OCI-M1 (cell line): ENCODE measurements at places on chromosomes 13 and 19.

DNA sequence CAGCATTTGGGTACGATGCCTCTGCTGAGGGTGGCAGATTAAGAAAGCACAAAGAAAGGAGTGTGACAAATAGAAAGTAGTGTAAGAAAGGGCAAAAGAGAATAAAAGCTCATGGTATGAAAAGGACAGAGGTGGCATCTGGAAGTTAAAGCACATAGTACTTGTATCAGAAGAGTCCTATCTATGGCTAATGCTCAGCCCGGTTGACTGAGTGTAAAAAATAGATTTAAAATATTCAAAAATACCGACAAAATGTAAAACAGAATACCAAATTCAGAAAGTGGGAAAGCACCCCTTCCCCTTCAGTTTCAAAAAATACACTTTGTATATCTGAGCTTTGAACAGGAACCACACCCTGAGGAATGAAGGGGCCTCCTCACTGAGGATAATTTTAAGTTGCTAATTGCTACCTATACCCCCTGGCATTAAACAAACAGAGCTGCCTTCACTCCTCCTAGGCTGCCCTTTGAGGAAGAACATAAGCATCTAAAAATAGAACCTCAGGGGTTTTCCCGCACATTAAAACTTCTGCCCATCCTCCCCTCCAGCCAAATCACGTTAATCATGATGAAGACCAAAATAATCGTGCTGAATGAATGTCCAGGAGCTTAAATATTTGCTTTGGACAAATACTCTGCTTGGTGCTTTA is 43.3 kb downstream of the DLEU7 start:
- no peak for DNase-seq

GRCh38 chr19:34096020-34096915 is 76.0 kb upstream of the LSM14A start:
- DNase-seq: peak; percentile 87

- DNase-seq: no peak
Observed at GRCh38 chr13:108924134-108924533, 294.7 kb downstream of the MYO16 start.

DNA sequence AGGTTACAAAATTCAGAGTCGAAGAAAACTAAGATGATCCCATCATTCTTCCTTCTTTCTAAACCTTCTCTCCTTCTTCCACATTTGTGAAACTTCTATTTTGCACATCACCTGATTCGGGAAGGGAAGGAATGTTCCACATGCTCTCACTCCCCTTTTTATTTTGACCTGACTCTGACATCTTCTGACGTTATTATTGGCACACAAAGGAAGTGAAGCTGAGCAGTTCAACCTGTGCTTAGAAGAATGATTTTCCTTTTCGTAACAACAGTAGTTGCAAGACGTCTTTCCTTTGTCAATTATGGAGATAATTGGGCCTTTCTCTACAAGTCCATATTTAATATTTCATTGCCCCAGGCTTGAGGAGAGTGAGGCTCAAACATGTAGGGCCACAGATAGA is 18.0 kb downstream of the FAM124A start:
- no peak for DNase-seq

DNA sequence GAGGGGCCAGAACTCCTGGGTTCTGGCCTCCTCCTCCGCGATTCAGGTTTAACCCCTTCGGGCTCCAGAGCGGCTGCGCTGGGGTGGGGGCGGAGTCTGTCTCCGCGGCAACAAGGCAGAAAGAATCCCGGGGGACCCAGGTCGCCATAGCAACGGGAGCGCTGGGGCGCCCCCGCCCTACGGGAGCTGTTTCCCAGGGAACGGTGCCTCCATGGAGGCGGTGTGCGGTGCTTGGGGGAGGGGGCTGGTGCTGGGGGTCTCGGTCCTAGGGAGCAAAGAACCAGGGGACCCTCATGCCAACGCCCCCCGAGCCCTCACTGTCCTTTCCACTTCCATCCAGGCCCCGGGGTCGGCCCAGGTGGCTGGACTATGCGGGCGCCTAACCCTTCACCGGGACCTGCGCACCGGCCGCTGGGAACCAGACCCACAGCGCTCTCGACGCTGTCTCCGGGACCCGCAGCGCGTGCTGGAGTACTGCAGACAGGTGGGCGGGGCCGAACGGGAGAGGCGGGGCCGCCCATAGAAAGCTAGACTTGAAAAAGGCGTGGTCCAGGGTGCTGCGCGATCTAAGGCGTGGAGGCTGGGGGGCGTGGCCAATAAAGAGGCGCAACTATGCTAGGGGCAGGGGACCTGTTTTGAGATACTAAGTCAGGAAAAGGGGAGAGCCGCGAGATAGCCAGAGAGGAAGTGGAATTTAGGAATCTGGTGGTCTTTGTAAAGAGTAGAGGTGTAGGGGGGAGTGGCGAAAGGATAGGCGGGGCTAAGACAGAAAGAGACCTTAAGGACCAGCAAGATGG is 1.2 kb downstream of the APLP1 start:
- DNase-seq: peak; percentile 92

DNA sequence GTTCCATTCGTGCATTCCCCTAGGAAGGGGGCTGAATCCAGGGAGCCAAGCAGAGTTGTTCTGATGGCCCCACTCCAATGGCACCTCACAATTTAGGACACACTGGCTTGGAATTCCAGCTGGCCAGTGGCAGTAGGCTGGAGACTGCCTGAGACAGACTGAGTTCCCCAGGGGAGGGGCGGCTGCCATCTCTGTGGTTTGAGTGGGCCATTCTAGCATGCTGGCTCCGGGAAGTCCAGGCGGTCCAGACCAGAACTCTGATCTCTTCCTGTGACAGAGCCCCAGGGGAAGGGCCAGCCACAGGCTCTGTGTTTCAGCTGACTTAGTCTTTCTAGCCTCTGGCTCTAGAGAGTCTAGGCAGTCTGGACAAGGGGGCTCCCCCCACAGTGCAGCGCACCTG is 29.5 kb upstream of the SLC7A1 start:
- DNase-seq: no peak

DNA sequence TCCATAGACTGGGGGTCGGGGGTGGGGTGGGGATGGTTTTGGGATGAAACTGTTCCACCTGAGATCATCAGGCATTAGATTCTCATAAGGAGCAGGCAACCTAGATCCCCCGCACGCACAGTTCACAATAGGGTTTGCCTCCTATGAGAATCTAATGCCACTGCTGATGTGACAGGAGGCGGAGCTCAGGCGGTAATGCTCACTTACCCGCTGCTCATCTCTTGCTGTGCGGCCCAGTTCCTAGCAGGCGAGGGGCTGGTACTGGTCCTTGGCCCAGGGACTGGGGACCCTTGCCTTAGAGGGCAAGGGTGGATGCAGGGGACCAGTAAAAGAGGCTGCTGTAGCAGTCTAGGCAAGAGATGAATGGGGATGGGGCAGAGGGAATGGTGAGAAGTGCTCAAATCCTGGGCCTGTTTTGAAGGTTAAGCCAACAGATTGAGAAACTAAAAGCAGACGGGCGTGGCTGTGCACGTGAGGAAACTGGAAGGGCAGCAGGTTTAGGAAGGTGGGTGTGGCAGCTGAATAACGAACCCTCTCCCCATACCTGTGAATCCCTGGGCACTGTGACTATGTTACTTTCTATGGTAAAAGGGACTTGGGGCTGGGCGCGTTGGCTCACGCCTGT is 1.5 kb upstream of the ERICH4 start:
- no peak for DNase-seq

- DNase-seq: no peak
Observed at GRCh38 chr13:27541386-27541785, 78.9 kb downstream of the LNX2 start.

- no peak for DNase-seq
Observed at GRCh38 chr13:63088226-63088625, 1672.6 kb upstream of the PCDH20 start.

DNA sequence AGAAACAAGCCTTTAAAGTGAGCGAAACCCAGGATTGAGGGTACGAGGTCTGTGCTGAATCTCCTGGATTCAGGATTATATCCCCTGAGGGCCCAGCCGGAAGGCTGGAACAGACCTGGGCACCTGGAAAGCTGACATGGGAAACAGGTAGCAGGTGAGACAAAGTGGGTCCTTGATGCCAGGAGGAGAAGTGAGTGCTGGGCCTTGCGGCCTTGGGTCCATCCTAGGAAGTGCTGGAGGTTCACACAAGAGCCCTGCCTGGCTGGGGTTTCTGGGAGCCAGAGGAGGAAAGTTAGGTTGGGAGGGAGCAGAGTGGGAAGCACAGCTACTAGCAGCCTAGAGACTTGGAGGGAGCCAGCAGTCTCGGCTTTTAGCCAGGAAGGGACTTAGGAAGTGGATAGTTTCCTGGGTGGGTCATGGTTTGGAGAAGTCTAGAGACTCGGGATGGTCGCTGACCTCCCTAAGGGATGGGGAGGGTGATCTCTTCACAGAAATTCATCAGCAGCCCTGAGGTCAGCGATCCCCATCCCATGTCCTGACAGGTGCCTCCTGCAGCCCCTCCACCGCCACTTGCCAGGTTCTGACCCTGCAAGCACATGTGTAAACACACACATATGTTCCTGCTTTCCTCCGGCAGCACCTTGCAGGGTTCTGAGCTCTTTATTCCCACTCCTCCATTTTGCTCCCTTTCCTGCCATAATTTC is 29.4 kb upstream of the ZNF492 start:
- no peak for DNase-seq

DNA sequence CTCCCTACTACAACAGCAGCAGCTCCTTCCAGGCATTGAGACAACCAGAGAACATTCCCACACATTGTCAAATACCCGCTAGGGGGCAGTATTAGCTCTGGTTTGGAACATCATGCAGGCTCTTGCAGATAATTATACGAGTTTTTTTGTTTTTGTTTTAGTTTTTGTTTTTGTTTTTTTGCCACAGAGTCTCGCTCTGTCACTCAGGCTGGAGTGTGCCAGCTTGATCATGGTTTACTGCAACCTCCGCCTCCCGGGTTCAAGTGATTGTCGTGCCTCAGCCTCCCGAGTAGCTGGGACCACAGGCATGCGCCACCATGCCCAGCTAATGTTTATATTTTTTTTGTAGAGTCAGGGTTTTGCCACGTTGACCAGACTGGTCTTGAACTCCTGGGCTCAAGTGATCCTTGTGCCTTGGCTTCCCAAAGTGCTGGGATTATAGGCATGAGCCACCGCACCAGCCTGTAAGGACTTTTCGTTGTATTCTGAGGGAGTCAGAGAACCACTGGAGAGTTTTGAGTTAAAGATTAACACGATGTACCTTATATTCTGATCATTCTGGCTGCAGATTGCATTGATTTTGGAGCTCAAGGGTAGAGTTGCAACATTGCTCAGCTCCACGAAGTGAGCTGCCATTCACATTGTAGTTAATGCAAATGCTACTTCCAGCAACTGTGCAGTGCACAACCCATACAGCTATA is 41.7 kb upstream of the CEACAM20 start:
- DNase-seq: peak; percentile 96

GRCh38 chr13:71967990-71968389 is 101.0 kb upstream of the DACH1 start:
- DNase-seq: no peak

DNA sequence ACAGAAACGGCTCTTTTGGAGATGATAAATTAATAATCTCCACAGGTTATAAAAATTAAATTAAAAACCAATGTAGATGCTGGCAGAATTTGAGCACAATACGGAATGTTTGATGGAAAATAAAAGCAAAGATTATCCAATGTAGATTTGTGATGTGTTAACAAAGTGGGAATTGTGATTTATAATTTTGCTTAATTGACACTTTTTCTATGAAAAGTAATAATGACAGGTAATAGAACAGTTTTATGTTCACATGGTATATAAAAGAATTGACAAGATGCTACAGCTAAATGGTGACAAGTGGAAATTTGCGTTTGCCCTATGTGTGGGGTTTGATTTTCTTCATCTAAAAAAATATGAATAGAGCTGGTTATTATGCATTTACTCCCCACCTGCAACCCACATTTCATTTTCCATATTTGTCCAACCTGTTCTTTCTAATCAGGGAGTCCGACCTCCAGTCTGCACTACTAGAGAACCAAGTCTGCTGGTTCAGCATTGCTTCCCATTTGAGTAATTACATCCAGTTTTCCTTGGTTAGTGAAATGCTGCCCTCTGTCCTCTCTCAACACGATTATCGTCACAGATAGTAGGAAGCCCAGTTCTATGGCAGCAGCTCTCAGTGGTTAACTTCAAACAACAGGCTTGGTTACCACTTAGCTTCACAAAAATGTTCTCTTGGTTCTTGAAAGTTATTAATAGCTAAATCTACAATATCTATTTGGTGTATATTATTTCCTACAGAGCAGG is 61.4 kb upstream of the SLITRK1 start:
- peak; percentile 9 for DNase-seq

DNA sequence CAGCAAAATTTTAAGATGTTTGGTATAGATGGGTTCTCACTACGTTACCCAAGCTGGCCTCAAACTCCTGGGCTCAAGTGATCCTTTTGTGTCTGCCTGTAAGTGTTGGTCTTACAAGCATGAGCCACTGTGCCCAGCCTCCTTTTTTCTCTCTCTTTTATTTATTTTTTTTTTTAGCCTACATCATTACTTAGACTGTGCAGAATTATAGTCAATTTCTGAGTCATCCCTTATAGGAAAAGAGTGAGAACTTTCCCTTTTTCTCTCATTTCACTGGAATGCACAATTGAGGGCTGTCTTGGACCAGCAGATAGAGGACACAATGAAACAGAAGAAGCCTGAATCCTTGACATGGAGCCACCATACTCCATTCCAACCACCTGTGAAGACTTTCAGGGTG is 13.3 kb downstream of the TSKS start:
- DNase-seq: no peak
